ENCODE measurements at places on chromosomes 16 and 17. TPM values are rescaled to one million over a fixed set of nuclear protein-coding genes. Genes with fewer than 3 reads are reported as not detected.

The KPNA2 gene
- total RNA-seq, result 89.4 TPM

The KATNB1 gene
- total RNA-seq, result 25.0 TPM

The GALR2 gene
- total RNA-seq, result not detected

The CFAP52 gene
- 0.06 TPM for total RNA-seq

The WFDC1 gene
- total RNA-seq, result 29.6 TPM

The ACSM3 gene
- total RNA-seq, result 0.79 TPM

The SEPTIN1 gene
- total RNA-seq, result 0.06 TPM

The MEFV gene
- total RNA-seq, result under 0.01 TPM

The ATXN2L gene
- 26.0 TPM for total RNA-seq

The CTRL gene
- total RNA-seq, result 0.75 TPM

The FSCN2 gene
- total RNA-seq, result 2.8 TPM

The SDR42E1 gene
- under 0.01 TPM for total RNA-seq

The ST6GALNAC2 gene
- 5.7 TPM for total RNA-seq

The ABCC12 gene
- total RNA-seq, result not detected

The LDHD gene
- 0.31 TPM for total RNA-seq

Measured in aortic smooth muscle cell (primary cell).